ENCODE measurements at places on chromosomes 7 and 10.

DNA sequence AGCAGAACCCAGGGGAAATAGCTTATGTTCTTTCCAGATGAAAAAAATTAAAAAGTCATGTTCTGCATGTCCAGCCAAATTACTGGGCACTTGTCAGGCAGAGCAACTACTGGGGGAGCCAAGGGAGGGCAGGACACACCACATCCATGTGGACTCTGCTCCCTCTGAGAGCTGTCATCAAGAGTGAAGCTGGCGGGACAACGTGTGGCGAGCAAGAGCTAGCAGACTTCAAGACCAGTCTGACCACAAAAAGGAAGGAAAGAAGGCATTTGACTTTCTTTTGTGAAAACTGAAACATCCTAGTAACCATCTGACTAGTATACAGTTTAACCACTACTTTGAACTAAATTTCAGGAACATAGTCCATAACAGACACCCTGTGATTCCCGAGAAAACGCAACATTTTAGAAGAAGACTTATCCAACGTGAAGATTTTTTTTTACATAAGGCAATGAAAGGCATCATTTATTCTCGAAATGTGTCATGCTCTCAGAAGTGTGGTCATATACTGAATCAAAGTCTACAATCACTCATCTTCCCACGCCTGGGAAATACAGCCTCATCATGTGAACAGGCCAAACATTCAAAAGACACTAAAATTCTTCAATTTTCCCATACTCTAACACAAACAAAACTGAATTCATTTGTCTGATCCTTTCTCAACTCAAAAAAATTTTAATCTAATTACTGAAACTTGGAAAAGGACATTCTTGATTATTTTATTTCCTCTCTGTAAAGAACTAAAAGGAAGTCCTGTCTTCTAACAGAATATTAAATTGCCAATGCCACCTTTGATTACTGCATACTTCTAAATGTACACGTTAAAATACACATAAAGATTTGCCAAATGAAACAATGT lies 15.5 kb downstream of the CYTH3 start:
- no peak for DNase-seq

DNA sequence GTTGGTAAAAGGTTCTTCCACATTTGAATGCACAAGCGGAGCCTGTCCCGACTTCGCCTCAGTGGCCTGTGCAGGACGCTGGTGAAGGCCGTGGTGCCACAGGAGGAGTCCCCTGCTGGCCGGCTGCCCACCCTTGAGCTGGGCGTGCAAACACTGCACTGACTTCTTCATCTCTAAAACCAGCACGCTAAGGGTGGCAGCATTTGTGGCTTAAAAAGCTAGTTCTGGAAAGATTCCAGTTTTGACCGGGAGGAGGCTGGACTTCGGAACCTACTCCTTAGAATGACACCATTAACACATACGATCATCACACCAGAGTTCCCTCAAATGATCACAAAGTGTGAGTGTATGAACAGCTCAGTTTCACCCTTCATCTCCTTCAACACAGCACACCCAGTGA lies 102.4 kb downstream of the SMURF1 start:
- DNase-seq: no peak

DNA sequence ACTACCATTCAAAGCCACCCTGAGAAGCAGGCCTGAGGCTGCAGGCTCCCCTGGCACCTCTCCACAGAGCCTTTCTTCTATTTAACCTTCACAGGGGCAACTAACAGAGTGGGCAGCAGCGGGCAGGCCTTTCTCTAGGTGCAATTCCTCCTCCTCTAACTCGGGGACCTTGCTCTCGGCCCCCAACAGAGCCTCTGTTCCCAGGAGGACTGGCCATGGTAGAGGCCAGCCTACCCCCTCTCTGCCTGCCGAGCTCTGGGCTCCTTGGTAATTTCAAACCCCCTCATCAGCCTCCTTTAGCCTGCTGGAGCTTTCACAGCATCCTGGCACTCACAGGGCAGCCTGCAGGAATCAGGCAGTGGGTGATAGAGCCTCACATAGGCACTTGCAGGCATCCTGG lies 920.8 kb upstream of the ZNF722 start:
- no peak for DNase-seq

- no peak for DNase-seq
These were observed 138.1 kb downstream of the DOCK1 start for GRCh38 chr10:127043301-127043700.

DNA sequence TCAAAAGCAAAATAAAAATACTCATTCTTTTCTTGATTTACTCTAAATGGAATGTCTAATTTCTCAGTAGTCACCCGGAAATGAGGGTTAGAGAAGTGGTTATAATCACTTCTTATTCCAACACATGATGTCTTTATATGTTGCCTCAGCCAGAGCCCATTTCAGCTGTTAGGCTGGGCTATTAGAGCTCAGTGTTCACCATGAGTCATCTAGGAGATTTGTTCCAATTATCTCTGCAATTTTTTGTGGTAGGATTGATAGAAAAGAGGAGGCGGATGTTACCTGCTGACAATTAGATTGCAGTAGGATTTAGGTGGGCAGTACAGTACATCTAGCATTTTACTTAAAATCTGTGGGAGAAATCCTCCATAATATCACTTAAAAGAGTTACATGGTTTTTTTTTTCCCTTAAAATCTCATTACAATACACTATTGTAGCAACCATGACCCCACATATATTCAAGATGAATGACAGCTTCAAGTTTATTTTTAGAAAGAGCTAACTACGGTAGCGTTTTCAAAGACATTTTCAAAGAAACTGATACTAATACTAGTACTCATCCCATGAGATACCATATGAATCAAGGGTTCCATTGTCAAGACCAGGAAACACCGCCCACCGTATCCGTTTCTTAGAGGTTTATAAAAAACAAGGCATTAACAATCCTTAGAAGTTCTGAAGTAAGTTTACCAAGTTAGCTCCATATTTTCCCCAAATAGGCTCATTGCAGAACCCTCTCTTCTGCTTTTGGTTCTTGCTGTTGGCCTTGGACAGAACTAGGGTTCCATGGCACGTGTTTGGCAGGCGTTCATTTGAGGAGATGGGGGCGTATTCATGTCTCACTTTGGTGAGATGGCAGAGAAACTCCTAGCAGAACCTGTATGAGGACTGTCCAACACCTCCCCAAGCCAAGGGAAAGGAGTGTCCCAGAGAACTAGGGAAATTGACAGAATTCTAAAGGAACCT lies 10.4 kb downstream of the CPA2 start:
- DNase-seq: no peak

Measured in NCI-H345 (cell line).